Stimulated activated CD8-positive, alpha-beta memory T cell treated with anti-CD3 and anti-CD28 coated beads, Interleukin-4, amount 100 ng/mL, for 24 hours (primary cell): ENCODE measurements at places on chromosomes 13 and 19.

DNA sequence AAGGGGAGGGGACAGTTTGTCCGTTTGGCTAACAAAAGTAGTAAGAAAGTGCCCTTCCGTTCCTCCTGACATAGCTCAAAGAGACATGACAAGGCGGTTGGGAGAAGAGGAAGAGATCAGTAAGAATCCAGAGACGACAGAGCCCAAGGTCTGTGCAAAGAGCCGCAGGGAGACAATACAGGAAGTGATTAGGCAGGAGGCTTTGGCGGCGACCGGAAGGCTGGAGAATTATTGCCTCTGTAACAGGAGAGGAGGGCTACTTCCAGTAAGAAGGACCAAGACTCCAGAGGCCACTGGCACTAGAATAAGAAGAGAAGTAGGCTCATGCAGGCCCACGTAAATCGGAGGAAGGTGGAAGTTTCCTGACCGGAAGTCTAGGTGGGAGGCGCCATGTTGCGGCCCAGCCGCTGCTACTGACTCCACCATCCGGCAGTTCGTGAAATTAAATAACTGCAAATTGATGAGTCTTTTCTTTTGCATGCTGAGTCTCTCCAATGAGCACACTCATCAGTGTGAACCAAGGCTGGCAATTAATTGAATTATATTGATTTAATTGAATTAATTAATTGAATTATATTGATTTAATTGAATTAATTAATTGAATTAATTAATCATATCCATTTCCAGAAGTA lies 9.9 kb downstream of the RFX2 start:
- no peak for DNase-seq

DNA sequence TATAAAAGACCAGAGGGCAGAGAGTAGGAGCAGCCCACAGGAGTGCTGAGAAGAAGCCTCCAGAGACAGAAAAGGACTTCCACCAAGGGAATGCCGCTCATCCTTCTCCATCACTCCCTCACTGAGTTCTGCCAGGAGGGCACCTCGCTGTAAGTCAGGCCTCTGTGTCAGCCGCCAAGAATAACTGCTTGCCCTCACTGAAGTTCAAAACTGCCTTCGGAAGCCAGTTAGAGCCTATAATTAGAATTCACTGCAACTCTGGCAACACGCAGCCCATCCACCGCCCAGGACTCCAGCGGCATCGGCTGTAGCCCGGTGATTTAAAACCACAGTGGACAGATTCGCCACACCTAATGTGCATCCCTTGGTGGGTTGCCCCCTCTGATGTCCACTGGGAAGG lies 281.8 kb upstream of the ZNF507 start:
- no peak for DNase-seq

DNA sequence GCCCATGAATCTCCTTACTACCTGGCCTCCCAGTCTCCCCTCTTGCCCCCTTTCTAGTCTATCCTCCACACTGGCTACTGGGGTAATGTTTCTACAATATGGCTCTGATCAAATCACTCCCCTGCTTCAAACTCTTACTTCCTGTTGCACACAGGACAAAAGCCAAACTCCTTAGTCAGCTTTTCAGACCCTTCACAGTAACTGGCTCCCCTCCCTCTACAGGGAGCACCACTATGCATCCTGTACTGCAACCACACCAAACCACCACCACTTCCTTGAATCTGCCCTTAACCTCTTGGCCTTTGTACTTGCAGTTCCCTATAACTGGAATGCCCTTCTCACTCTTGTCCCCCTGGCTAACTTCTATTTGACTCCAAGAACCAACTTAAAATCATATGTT lies 32.2 kb downstream of the DEDD2 start:
- DNase-seq, result no peak

GRCh38 chr19:10344780-10345179 lies 5.4 kb upstream of the ICAM3 start:
- DNase-seq, result no peak

- no peak for DNase-seq
Measured at GRCh38 chr19:17543986-17544385, 11.5 kb upstream of the COLGALT1 start.

DNA sequence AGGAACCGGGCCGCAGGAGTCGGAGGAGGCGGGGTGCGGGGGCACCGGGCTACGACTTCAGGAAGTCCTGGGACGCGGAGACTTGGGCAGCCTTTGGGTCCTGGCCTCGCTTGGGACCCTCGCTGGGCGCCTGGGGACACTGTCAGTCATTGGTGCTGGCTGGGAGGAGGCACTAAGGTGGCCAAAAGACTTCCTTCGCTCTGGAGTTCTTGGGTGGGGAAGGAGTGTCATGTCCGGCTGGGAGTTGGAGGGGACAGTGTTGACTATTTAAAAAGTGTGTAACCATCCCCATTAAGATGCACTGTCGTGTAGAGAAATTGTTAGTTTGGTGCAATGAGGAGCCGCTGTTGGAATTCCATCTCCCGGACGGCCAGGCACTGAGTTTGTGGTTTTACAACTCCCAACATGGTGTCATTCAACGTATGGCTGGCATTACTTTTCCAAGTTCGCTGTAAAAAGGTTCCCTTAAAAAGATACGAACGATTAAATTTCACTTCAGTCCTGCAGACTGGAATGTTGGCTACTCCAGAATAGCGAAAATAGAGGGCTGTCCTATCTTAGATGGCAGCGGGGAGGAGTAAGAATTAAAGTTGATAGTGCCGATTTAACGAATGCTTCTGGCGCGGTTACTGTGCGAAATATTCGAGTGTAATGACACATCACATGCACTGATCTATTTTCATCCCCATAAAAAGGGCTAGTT lies 776 bp downstream of the DNAJC3 start:
- peak; percentile 13 for DNase-seq

- DNase-seq, result no peak
Measured at GRCh38 chr13:76703621-76704288, 182.4 kb downstream of the KCTD12 start.

- no peak for DNase-seq
Measured at GRCh38 chr13:33973194-33973593, 155.2 kb downstream of the RFC3 start.

- no peak for DNase-seq
Measured at GRCh38 chr19:43997631-43998290, 5.0 kb upstream of the ZNF230 start.

- no peak for DNase-seq
Measured at GRCh38 chr13:112057736-112058518, 9.0 kb upstream of the SOX1 start.

GRCh38 chr13:38826182-38826813 lies 139.4 kb downstream of the FREM2 start:
- DNase-seq, result no peak

- no peak for DNase-seq
Measured at GRCh38 chr19:8261881-8262280, 46.3 kb downstream of the CD320 start.

GRCh38 chr13:26482451-26483197 lies 74.9 kb upstream of the WASF3 start:
- peak; percentile 27 for DNase-seq

DNA sequence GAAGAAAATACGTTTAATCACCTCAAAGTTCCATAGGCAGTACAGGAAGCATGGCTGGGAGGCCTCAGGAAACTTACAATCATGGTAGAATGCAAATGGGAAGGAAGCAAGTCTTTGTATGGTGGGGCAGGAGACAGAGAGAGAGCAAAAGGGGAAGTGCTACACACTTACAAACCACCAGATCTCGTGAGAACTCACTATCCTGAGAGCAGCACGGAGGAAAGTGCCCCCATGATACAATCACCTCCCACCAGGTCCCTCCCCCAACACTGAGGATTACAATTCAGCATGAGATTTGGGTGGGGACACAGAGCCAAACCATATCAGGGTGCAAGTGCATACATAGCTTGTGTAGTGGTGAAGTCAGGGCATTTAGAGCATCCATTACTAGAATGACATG lies 92.3 kb upstream of the ANKRD10 start:
- DNase-seq, result no peak

GRCh38 chr19:543910-544608 lies at the start of gene GZMM:
GZMM (plus strand) TSS chr19:544053; CDS start chr19:544072, 19 bp downstream.
- peak; percentile 69 for DNase-seq

DNA sequence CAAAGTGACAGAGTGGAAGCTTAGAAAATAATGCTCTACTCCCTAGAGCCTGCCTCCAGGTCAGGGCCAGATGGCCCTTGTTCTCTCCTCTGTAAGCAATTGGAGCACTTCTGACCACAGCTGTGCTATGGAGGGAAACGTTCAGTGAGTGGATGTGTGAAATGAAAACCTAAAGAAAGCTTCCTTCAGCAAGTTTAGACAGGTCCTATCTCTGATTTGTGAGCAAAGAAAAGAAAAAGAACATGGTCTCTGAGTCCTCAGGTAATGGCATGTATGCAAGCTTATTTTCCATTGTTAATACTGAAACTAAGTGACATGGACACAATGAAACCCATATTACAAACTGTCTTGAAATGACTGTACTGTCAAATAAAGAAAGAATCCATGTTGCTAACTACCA lies 1486.8 kb downstream of the EFNB2 start:
- DNase-seq, result no peak

GRCh38 chr13:37418490-37418889 lies 180.1 kb downstream of the POSTN start:
- no peak for DNase-seq

DNA sequence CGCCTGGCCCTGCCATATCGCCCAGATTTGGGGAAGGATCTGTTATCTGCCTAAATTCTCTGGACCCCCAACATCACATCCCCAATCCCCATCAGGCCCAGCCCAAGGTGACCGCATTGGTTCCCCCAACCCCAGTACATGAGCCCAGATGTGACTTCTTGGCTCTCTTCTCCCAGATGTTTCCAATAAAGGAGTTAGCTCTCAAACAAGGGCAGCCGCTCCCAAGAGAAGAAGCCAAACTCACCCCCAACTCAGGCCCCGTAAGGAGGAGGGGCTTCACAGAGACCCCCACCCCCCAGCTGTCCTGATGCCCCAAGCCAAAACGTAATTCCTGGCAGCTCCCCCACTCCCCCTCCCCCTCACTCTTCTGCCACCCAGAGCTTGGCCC lies 6.9 kb downstream of the FBN3 start:
- no peak for DNase-seq

DNA sequence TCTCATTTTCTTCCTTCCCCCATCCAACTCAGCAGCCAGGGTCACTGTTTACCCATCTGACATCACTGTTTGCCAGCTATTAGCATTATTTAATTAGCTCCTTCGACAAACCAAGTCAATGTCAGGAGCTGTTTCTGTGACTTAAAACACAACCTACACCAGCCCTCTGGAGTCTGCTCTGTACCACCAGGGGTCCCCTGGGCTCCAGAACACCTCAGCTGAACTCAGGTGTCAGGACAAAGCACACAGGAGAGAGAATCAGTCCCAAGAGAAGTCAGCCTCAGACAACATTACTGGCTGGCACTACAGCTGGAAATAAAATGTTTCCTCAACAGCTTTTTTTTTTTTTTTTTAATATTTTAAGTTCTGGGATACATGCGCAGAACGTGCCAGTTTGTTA lies 45.1 kb downstream of the DCLK1 start:
- DNase-seq, result no peak

- DNase-seq, result no peak
Measured at GRCh38 chr13:110651726-110652230, 36.4 kb downstream of the NAXD start.

DNA sequence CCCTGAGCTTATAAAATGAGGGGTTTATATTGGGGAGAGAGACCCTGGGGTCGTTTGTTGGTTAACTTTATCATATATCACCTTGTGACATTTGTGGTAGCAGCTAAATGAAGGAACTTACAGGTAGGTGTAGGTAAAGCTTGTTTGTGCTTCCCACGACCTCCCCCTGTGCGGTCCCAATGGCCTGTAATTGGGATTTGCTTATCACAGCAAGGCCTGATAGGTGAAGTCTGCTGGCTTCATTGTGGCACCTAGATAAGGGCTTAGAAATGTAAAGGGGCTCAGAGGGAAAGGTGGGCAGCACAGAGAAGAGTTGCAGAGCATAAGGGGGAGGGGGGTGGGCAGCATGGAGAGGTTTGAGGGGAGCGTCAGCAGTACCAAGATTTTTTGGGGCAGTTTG lies 35.5 kb upstream of the MLNR start:
- DNase-seq, result no peak

DNA sequence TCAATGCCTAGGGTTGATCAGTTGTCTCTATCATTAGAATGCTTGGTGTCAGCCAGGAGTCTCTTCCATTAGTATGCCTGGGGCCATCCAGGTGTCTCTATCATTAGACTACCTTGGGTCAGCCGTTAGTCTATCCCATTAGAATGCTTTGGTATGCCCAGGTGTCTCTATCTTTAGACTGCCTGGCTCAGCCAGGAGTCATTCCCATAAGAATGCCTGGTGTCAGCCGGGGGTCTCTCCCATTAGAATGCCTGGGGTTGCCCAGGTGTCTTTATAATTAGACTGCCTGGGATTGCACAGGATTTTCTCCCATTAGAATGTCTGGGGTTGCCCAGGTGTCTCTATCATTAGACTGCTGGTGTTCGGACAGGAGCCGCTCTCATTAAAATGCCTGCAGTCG lies 1442.9 kb downstream of the UQCRFS1 start:
- DNase-seq, result no peak

GRCh38 chr19:53466726-53467484 lies 628 bp upstream of the ZNF813 start:
- no peak for DNase-seq

- DNase-seq, result no peak
Measured at GRCh38 chr13:40540328-40541044, 126.0 kb downstream of the FOXO1 start.

DNA sequence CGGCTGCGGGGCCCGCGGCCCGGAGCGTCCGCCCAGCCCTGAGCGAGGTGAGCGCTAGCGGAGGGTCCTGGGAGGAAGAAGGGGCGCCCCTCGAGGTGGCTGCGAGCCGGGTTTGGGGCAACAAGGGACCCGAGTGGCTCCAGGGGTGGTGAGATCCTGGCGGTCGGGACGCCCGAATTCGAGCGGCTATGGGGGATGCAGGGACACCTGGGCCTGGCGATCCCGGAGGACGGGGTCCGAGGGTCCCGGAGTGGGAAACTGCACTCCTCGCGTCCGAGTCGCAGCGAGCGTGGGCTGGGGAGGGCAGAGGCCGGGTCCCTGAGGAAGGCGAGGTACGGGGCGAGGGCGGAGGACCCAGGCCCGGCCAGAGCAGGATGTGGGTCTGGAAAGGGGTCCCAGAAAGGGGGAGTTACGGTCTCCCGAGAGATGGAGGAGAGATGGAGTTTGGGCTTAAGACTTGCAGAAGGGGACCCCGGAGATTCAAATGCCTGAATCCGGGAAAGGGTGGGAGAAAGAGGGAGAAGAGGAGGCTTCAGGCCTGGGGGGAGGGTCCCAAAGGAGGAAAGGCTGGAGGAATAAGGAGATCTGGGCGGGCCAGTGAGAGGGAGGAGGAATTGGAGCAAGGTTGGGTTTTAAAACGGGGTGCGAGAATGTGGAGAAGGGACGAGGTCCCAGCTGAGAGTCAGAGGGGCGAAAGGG lies 542 bp downstream of the CACNG7 start:
- no peak for DNase-seq
